ENCODE measurements at places on chromosomes 12 and 14.

- no peak for DNase-seq
Observed at GRCh38 chr12:66852091-66852490, 173.2 kb upstream of the GRIP1 start.

DNA sequence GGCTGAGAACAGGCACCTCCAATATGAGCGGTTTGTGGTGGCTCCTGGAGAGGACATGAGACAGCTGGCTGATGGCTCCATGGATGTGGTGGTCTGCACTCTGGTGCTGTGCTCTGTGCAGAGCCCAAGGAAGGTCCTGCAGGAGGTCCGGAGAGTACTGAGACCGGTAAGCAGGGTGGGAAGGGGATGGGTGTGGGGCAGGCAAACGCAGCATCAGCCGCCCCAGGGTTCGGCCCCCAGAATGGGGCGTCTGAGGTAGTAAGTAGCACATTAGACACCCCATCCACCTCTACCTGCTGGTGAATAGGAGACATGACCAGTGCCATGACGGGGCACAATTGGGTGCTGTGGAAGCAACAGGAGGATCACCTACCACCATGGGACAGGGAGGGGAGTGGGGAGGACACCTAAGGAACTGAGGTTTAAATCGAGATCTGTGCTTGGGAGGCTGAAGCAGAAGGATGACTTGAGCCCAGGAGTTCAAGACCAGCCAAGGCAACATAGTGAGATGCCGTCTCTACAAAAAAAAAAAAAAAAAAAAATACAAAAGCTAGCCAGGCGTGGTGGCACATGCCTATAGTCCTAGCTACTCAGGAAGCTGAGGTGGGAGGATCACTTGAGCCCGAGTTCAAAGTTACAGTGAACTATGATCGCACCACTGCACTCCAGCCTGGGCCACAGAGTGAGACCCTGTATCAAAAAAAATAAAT lies 25.5 kb downstream of the ITGA7 start:
- no peak for DNase-seq

DNA sequence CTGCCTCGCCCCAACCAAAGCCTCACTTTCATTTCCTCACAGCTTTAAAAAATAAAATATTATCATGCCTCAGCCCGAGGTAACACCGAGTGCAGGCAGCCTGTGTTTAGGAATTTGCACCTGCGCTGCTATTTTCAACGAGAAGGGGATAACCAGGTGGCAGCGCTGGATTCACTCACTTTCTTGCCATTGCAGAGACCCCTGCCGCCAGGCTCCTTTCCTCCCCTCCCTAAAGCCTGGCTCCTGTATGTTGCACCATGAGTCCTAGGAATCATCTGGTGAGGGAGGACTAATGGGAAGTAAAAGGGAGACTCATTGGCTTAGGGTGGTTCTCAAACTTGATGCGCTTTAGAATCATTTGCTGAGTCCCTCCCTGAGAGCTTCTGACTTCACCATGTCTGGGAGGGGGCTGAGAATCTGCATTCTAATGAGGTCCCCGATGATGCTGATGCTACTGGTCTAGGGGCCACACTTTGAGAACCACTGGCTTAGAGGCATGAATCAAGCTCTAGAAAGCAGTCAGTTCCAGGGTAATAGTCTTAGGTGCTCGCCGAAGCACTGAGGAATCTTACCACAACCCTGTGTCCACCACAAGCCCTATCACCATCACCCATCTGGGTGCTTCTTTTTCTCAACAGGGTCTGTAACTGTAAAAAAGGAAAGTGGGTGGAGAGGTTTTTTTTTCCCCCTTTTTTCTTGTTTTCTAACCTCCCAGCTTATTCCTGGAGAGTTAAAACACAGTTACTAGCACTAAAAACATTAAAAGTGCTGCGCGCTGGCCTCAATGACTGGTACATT lies 83.8 kb downstream of the SLC38A1 start:
- no peak for DNase-seq

DNA sequence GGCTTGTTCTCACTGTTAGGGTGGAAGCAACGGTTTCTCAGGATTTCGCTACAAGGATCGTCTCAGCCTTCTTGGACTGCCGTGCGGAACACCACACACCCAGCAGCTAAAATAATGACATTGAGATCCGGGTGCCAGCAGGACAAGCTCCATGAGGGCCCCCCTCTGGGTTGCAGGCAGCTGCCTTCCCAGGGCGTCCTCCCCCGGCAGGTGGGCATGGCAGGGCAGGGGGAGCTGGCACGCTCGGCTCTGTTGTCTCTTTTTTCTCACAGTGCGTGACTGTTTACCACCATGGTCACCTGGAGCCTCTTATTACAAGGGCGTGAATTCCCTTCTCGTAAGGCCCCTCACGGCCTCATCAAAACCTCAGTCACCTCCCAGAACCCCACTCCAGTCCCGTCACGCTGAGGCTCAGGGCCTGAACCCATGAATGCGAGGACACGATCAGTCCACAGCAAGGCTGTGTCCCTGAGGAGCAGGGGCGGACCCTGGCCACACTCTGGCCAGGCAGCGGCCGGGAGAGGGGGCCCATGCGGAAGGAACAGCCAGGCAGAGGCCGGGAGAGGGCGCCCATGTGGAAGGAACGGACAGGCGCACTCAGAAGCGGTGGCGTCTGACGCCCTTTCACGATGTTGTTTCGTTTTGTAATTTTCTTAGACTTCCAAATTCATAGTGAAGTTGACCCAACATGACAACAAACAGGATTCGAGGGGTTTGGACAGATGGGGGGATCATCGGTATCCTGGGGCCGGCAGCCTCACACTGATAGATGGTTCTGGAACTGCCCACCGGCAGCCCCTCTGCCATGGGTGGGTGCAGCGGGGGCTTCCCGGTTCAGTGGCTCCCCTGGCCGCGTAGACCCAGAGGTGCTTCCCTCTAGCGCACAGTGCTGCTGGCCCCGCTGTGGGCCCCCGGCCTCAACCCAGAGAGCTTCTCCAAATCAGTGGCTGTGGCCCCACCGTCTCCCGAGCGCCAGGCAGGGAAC lies 10.0 kb downstream of the LRCOL1 start:
- peak; percentile 26 for DNase-seq

GRCh38 chr12:89247967-89248366 lies 104.3 kb downstream of the DUSP6 start:
- no peak for DNase-seq

GRCh38 chr14:53814392-53814791 lies 142.2 kb downstream of the BMP4 start:
- no peak for DNase-seq

- no peak for DNase-seq
Observed at GRCh38 chr14:51938821-51939220, 50.5 kb upstream of the RTRAF start.

GRCh38 chr14:34147461-34147860 lies 196.6 kb upstream of the EGLN3 start:
- DNase-seq, result no peak

DNA sequence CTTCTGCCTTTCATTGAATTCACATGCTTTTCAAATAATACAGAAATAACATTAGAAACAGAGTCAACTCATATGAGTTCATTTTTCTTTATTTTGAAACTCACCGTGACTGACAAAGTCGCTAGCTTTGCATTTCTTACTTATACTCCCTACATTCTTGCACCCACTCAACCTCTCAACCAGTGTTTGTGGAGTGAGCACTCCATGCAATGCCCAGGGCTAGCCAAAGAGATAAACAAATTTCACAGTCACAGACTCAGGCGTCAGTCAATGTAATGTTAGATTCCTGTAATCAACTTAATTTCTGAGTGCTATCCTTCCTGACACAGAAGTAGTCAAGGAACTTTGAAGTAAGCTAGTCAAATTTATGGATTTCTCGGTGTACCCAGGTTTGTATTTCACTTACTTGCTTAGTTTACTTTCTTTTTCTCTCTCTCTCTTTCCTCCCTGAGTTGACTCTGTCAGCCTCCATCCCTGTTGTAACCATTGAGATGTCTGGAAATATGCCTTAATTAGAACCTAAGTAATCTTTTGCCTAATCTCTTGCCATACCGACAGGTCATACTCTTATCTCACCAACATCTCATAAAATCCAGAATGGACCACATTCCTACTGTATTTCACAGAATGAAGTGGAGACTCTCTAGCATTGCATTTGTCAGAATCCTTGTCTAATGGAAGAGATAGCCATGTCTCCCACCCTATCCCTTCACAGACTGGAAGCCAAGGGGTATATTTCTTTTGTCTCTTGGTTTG lies 413.0 kb downstream of the AEBP2 start:
- no peak for DNase-seq

DNA sequence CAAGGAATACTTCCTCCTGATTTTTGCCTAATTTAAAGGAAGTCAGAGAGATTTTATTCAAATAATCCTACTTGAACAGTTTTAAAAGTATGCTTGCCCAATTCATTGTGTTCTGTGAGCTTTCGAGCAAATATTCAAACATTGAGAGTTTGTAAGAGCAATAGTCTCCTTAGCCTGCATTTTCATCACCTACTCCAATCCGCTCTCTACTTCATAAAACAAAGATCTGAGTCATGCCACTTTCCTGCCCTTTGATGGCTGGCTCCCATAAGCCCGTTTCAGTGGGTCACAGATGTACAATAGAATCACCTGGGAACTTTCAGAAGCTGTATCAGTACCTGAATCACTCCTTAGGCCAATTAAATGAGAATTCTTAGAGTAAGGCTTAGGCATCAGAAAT lies 319.2 kb downstream of the PDZRN4 start:
- DNase-seq, result no peak

- no peak for DNase-seq
Observed at GRCh38 chr12:47223031-47223847, 143.5 kb upstream of the AMIGO2 start.

- DNase-seq, result no peak
Observed at GRCh38 chr12:130017591-130018449, 114.0 kb upstream of the TMEM132D start.

DNA sequence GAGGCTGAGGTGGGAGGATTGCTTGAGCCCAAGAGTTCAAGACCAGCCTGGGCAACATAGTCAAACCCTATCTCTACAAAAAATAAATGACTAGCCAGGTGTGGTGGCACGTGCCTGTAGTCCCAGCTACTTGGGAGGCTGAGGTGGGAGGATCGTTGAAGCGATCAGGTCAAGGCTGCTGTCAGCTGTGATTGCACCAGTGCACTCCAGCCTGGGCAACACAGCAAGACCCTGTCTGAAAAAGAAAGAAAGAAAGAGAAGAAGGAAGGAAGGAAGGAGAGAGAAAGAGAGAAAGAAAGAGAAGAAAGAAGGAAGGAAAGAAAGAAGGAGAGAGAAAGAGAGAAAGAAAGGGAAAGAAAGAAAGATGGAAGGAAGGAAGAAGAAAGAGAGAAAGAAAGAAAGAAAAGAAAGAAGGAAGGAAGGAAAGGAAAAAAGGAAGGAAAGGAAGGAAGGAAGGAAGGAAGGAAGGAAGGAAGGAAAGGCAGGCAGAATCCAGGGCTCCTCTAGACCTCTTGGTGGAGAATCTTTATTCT lies 71.5 kb upstream of the FBRSL1 start:
- no peak for DNase-seq

- no peak for DNase-seq
Observed at GRCh38 chr14:68495101-68496039, 297.5 kb downstream of the ZFP36L1 start.

- no peak for DNase-seq
Observed at GRCh38 chr12:120546050-120546386, 11.9 kb downstream of the RNF10 start.

GRCh38 chr12:6032726-6033125 lies 87.7 kb upstream of the ANO2 start:
- no peak for DNase-seq

DNA sequence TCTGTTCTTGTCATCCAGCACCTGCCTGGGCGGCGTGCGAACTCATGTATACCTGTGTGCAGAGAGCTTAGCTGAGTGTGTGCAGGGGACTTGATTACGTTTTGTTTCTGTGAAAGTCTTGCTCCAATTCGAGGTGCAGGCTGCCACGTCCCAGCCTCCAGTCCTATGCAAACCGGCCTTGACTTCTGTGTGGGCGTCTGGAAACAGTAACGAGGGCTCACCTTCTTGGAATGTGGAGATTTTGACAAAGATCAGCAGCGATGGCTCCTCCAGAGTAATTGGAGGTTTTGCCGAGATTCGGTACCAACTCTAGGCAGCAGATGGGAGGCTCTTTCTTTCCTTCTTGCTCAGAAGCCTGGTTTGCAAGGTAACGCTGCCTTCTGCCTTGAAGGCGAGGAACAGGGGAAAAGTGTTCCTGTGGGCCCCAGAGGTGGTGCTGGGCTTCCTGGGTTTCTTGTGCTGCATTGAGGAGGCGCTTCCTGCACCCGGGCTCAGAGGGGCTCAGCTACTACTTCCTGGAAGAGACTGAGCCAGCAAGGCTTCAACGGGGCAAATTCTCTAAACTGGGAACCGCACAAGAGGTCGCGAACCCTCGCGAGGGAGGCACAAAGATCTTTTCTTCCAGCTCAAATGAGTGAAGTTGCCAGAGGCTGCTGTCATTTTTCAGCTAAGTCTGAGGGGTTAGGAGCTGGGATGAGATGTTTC lies 249.0 kb downstream of the AACS start:
- no peak for DNase-seq

GRCh38 chr14:24422694-24423601 lies 6.5 kb downstream of the CBLN3 start:
- DNase-seq, result no peak

- DNase-seq, result no peak
Observed at GRCh38 chr14:73246387-73247150, 9.3 kb downstream of the PAPLN start.

GRCh38 chr12:82665142-82665923 lies 21.4 kb upstream of the TMTC2 start:
- DNase-seq, result no peak

GRCh38 chr12:26281320-26281719 lies 85.9 kb downstream of the SSPN start:
- no peak for DNase-seq

GRCh38 chr12:124347805-124348658 lies 53.1 kb downstream of the RFLNA start:
- no peak for DNase-seq

GRCh38 chr12:124030008-124030407 lies 57.0 kb downstream of the ZNF664 start:
- no peak for DNase-seq

GRCh38 chr12:72766517-72766916 lies 494.3 kb downstream of the TRHDE start:
- no peak for DNase-seq

DNA sequence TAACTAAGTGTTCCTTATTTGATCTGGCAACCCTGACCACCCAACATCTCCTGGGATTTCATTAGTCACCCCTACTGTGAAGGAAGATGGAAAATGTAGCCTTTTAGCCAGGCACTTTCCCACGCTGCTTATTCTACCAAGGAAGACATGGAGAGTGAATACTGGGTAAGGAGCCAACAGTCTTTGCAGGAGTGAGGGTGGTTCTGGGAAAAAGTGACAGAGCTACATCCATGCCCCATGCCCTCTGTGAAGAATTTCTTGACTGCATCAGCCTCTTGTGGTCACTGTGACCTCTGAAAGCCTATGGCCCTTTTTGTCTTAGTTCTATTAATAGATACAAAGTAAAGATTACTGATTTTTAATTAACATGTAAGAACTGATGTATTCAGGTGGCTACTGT lies 196.0 kb upstream of the EEA1 start:
- DNase-seq, result no peak

- DNase-seq, result no peak
Observed at GRCh38 chr12:91937706-91938105, 207.9 kb downstream of the BTG1 start.

- DNase-seq, result no peak
Observed at GRCh38 chr14:42664190-42664589, 1057.5 kb downstream of the LRFN5 start.

All from CD4-positive, alpha-beta T cell treated with Interferon gamma for 1 hour (primary cell).